HCEC 1CT (cell line): ENCODE measurements at places on chromosomes 3 and 15.

GRCh38 chr15:42092398-42093318, 1.7 kb downstream of the PLA2G4D start:
- DNase-seq: no peak

DNA sequence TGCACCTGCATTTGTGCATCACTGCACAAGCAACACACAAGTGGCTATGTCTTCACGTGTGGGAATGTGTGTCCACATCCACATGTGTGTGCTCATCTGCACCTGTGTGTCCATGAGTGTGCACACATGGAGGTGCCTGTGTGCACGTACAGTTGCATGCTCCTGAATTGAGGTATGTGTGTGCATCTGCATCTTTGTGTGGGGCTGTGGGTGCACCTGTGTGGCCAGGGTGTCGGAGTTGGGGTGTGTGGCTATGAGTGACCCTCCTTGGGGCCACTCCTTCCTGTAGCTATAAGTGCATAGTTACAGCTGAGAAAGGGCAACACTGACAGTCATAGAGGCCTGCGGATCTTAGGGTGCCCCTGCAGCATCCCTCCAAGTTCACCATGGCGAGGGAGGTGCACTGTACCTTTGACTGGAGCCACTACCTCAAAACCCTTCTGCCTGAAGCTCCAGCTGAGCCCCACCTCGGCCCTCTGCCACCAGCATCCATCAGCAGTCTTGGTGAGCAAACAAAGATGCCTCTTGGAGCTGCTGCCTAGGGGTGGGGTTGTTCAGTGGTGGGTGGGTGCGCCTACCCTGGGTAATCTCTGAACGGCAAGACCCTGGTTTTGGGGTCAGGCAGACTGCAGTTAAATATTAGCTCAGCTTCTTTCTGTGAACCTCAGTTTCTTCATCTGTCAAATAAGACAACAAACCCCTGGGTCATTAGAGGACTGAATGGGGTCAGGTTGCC, 5.2 kb upstream of the HHATL start:
- DNase-seq: no peak

DNA sequence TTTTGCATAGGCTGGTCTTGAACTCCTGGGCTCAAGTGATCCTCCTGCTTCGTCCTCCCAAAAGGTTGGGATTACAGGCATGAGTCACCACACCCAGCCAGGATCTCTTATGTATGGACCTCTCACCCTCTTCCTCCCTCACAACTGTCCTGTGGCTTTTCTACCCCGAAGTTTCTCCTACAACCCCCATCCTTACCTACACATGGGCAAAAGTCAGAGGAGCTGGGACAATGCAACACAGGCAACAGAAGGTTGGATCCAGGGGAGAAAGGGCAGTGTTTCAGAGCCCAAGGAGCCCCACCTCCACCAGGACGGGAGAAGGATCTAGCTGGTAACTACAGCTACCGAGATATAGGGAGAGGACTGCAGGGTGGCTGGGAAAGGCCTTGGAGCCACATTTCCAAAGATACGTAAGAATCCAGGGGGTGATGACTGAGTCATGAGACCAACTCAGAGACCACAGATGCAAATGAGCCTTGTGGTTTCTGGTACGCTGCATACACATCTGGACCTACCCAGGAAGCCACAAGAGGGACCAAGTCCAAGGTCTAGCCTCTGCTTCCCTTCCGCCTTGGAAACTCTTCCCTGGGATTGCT, 13.6 kb downstream of the IGDCC4 start:
- DNase-seq: peak; percentile 98

- no peak for DNase-seq
Measured at GRCh38 chr3:462851-463250, 266.3 kb downstream of the CHL1 start.

GRCh38 chr3:194306771-194307640, 44.1 kb downstream of the CPN2 start:
- DNase-seq: no peak

- DNase-seq: peak; percentile 82
Measured at GRCh38 chr3:144590854-144591253, 619.2 kb downstream of the DIPK2A start.

- no peak for DNase-seq
Measured at GRCh38 chr3:138985932-138986331, 20.1 kb downstream of the PRR23A start.

DNA sequence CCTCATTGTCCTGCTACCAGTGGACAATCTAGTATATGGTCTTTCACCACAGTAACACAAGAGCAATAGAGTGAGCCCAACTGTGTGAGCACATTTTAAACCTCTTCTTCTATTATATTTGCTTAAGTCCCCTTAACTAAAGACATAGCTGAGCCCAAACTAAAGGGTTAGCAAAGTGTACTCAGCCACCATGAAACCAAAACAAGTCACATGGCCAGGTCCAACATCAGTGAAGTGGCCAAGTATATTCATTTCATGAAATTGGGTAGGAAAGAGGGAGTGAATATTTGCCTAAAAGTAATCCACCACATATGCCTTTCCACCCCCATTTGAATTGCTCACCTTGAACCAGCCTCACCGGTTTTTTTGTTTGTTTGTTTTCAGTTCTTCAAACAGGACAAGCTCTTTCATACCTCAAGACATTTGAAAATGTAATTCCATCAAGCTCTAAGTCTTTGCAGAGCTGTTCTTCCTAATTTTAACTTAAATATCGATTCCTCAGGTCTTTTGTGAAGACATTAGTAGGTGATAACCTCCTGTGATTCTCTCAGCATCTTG, 327.0 kb upstream of the SEMA6D start:
- DNase-seq: no peak

DNA sequence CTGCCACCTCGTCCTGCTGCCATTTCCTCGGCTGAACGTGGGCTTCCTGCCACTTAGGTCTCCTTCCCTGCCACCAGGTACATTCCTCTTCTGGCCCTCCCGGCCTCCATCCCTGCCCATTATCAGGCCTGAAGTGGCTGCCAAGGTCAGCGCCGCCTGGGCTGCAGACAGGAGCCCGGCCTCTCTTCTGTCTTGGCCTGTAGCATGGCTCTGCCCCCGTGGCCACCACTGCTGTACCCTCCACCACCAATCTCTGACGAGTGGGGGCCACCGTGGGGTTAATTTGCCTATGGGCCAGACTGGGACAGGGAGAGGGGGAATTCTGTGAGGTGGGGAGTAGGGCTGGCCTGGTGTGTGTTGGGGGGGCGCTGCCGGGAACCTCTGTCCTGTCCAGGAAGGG, 2.0 kb upstream of the BAHD1 start:
- DNase-seq: no peak

DNA sequence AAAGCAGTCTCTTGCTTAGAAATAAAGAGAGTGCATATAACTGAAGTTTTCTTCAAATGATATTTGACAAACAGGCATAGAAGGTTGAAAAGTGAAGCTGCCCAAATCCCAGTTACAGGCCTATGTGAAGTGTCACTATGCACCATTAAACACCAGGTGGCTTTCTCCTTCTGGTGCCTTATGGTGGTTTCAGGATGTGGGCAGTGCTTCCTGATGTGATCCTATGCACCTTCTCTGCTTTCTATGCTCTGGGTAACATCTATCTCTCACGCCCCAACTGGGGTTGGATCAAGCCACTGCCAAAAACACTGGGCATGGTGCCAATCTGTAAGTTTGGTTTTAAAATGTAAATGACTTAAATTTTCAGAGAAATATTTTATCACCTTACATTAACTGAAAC, 744.7 kb downstream of the TUSC7 start:
- no peak for DNase-seq

- DNase-seq: no peak
Measured at GRCh38 chr3:106420628-106421027, 551.8 kb upstream of the CBLB start.

DNA sequence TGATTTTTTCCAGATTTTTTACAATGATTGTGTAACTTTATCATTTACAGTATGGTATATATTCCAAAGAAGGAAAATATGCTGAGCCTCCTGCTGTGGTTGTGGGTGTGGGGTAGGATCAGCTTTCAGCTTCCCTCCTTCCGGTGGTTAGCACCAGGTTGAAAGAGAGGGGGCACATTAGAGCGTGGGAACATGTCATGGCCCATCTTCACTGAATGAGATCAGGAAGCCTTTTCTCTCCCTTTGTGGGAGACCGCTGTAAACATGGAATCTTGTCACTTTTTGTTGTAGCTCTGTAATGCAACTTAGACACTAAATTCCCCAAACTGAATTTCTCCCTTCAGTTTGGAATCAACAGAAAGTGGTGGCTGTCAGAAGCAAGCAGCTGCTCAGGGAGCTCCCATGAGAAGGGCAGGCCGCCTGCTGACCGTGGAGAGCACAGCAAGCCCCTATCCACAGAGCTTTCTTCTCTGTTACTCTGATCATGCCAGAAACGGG, 86.7 kb upstream of the LIMD1 start:
- peak; percentile 63 for DNase-seq

- DNase-seq: no peak
Measured at GRCh38 chr3:172617013-172617706, 93.7 kb downstream of the NCEH1 start.

GRCh38 chr3:37241880-37242279, 67.5 kb upstream of the LRRFIP2 start:
- DNase-seq: no peak

DNA sequence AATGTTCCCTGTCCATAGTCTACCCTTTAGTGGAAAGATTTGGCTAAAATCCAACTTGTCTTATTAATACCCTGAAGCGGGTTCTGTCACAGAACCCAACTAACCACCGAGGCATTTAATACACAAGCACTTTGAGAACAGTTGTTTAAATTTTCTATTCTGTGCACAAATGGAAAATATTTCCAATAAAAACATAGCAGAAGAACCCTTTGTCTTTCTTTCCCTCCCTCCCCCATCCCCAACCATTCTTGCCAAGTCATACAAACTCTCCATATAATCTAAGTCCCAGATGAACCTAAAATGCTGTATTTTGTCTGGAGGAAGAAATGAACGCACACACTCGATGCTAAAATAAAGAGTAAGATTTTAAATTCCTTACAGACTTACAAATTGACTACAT, 126.9 kb upstream of the STRIT1 start:
- no peak for DNase-seq

GRCh38 chr15:33344111-33344510, 33.3 kb downstream of the RYR3 start:
- DNase-seq: no peak

- DNase-seq: no peak
Measured at GRCh38 chr3:155991212-155991611, 120.8 kb downstream of the GMPS start.

DNA sequence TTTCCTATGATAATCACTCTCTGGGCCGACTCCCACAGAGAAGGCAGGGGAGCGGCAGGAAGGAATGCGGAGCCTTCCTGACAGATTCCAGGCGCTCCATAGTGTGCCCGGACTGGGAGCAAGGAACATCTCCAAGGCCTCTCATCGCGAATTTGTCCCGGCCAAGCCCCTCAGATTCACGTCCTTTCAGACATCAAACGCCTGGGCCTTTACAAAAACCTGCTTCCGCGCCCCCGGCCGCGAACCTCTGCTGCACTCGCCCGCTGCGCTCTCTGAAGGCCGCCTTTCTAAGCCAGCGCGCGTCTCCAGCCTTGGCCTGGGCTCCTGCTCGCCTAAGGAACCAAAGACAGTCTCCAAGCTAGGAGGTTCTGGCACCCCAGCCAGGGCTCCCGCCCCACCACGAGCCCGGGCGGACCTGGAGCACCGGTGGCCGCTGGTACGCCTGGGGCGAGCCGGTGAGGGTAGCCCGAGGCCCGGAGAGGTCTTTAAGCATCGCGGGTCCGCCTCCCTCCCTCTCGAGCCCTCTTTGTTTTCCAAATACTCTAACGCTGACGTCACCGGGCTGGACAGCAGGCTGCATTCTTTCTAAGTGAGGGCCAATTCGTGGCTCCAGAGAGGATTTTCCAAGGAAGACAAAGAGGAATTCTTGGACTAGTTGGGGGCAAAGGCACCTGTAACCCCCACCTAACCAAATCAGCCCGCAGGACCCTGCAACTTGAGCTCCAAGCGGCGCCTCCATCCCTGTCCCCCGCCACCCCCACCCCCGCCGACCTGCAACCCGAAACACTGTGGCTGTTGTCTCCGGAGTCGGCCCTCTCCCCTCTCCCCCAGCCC, 759 bp downstream of the AMOTL2 start:
- DNase-seq: peak; percentile 92

- no peak for DNase-seq
Measured at GRCh38 chr3:47762233-47762632, 19.5 kb downstream of the SMARCC1 start.

- DNase-seq: no peak
Measured at GRCh38 chr3:12796171-12797123, at the start of gene CAND2. TSS of gene CAND2 (plus strand) at chr3:12796680. CDS start at chr3:12796721, 41 bp downstream.

- DNase-seq: no peak
Measured at GRCh38 chr3:58463942-58464271, 28.0 kb upstream of the KCTD6 start.

GRCh38 chr3:59508273-59508672, 458.4 kb upstream of the CFAP20DC start:
- no peak for DNase-seq

DNA sequence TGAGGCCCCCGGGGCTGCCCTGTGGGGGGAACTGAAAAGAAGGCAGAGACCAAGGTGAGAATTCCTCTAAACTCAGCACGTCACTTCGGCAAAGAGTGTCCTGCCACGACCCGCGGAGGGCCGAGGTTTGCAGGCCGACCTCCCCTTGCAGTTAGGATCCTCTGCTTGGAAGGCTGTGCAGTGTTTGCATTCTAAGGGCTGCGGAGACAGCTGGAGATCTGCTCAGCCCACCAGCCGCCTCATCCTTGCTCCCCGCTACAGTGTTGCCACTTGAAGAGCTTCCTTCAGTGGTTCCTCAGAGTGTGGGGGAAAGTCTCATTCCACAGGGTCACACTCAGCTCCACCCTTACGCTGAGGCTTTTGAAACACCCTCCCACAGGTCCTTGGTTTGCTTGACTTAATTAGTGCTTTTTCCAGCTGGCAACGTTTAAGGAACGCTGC, 10.8 kb downstream of the SLC51A start:
- DNase-seq: no peak

DNA sequence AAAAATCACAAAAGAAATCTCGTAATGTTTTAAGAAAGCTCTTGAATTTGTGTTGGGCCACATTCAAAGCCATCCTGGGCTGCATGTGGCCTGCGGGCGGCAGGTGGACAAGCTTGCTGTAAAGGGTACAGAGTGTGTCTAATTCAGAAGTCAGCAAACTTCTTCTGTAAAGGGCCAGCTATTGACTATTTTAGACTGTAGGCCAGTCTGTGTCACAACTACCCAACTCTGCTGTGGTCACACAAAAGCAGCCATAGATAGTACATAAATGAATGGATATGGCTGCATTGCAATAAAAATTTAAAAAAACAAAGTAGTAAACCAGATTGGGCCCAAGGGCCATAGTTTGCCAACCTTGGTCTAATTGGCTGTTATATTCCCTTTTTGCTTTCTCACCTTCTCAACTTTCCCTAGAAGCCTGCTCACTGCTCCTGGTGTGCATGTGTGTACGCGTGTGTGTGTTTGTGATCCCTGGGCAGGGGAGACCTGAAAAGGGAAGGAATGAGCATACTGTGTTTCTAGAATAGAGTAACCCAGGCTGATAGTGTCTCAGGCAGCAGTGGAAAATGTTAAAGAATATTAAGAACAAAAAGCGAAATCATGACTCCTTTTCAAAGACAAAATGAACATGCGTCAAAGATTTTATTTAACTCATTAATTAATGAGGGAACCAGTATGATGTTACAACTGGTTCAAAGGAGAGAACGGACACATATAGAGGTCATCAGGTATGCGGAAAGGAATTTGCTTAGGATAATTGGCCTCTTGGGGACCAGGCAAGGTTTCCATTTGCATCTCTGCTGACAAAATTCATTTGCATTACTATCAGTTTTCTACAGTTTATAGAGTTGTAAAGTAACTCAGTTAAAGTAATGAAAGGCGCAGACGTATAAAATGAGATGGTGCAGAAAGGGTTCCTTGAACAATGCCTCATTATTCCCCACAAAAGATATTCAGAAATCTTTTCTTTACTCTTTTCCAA, 248.0 kb downstream of the THSD4 start:
- DNase-seq: no peak
